ENCODE measurements at places on chromosomes 2 and 18.

DNA sequence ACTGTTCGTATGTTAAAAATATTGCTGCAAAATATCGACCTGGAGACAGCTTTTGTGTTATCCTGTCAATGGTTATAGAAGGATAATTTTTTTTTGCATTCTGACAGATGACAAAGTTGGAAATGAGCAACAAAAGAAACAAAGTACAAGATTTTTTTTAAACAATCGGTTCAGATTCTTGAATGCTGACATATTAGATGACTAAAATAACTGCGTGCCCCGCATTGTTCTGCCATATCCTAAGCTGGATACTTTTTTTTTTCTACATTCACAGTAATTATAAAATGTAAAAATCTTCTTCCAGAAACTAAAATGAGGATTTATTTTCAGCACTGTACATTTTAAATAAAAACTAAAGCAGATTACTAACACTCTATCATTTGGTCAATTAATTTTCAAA, 67.1 kb downstream of the ABCG8 start:
- no peak for DNase-seq

GRCh38 chr2:24620936-24621335, 129.9 kb downstream of the NCOA1 start:
- no peak for DNase-seq

GRCh38 chr2:120419073-120419472, 73.1 kb downstream of the INHBB start:
- no peak for DNase-seq

GRCh38 chr2:11659115-11659475, 10.9 kb downstream of the NTSR2 start:
- DNase-seq: no peak

GRCh38 chr2:133157141-133157540, 411.1 kb downstream of the NCKAP5 start:
- DNase-seq: no peak

- DNase-seq: peak; percentile 90
Measured at GRCh38 chr2:113886479-113887008, 3.3 kb upstream of the ACTR3 start.

DNA sequence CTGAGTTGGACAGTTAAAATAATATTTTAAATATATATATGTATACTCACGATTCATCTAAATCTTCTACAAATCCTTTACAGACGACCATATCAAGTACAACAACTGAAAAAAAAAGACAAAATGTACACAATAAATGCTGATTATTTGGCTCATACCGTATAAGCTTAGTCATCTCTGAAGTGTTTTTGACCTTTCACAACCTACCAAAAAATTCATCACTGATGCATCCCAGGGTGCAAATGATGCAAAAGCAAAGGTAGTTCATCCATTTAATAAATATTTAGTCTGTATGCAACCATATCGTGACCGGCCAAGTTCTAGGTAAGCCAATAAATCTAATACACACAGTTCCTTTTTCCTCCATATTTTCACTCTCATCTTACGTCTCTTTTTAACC, 1.1 kb downstream of the TMX3 start:
- peak; percentile 33 for DNase-seq

GRCh38 chr2:205686783-205687640, 4.7 kb downstream of the NRP2 start:
- no peak for DNase-seq

- no peak for DNase-seq
Measured at GRCh38 chr18:45050712-45051601, 370.3 kb downstream of the SETBP1 start.

GRCh38 chr2:72991439-72991725, 74.1 kb downstream of the EMX1 start:
- no peak for DNase-seq

DNA sequence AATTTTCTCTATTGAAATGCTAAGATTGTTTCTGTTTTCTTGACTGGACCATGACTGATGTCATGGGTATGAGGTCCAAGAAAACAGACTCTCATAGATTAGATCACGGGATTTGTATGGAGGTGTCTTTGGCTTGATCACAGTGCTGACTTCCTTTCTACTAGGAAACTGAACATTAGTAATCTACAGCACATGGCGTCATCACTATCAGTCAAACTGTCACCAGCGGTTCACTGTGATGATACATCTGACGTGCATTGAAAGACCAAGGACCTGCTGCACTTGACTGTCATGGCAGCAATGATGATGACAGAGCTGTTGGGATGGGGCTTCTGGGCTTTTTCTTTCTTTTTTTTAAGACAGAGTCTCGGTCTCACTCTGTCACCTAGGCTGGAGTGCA, 28.2 kb upstream of the IMPA2 start:
- no peak for DNase-seq

- DNase-seq: no peak
Measured at GRCh38 chr2:208595386-208596275, 189.0 kb downstream of the PTH2R start.

DNA sequence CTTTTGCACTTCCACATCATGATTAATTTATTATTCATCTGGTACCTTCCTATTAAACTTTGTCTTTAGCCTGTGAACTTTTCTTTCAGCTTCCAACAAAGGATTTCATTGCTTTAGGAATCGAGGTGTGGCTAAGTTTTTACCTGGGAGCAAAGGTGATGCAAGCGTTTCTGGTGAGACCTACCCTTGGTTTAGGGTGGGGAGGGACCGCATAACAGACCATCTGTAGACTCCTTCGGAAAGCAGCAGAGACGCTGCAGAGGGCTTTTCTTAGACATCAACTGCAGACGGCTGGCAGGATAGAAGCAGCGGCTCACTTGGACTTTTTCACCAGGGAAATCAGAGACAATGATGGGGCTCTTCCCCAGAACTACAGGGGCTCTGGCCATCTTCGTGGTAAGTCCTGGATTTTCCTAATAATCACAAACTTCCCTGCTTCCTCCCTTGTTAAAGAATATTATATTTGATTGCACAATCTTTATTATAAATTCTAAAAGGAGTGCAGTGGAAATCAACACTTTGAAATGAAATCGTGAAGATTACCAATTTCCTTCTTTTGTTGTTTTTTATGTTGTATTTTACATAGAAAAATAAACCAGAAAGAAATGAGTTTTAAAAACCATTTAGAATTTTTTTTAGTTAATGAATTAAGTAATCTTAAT, at the start of gene DSG3:
Gene DSG3 (plus strand): TSS at position 212 of the 662 bp plus-strand sequence. CDS start 137 bp downstream, at position 349.
- no peak for DNase-seq

GRCh38 chr2:97741686-97742085, 28.3 kb downstream of the ZAP70 start:
- no peak for DNase-seq
